Immature natural killer cell (primary cell): ENCODE measurements at places on chromosomes 12 and 14. TPM values are rescaled to one million over a fixed set of nuclear protein-coding genes. Genes with fewer than 3 reads are reported as not detected.
A peak's percentile ranks its signal among the peaks of the same experiment; 100 is the strongest.

GRCh38 chr12:45076417-45077026 lies 25.6 kb upstream of the DBX2 start:
- DNase-seq = no peak
- no peaks in the 10 kb centered on the region for H3K4me1 ChIP-seq

Gene PIWIL1
- polyA plus RNA-seq = not detected

Gene RD3L
- not detected for polyA plus RNA-seq

GRCh38 chr14:31937730-31938346 lies 139.3 kb upstream of the ARHGAP5 start:
- H3K27me3 ChIP-seq = peaks cover under 1% of the 10 kb centered on the region
- no peak for DNase-seq
- H3K4me1 ChIP-seq = no peaks in the 10 kb centered on the region
- no peak overlapping the region for H3K27ac ChIP-seq

GRCh38 chr14:68663385-68664076 lies 129.3 kb downstream of the ZFP36L1 start:
- H3K4me3 ChIP-seq = peak overlapping the region; percentile 82
- H3K27ac ChIP-seq = peak overlapping the region; percentile 59
- DNase-seq = peak; percentile 32
- H3K27me3 ChIP-seq = peaks cover 5% of the 10 kb centered on the region
- H3K36me3 ChIP-seq = no peaks in the 10 kb centered on the region

Gene SERPINA9
- polyA plus RNA-seq = not detected

Gene PCED1B
- polyA plus RNA-seq = 26.4 TPM

Gene PLEK2
- polyA plus RNA-seq = not detected

Gene WNT1
- 1.2 TPM for polyA plus RNA-seq

Gene PTPRO
- polyA plus RNA-seq = not detected

DNA sequence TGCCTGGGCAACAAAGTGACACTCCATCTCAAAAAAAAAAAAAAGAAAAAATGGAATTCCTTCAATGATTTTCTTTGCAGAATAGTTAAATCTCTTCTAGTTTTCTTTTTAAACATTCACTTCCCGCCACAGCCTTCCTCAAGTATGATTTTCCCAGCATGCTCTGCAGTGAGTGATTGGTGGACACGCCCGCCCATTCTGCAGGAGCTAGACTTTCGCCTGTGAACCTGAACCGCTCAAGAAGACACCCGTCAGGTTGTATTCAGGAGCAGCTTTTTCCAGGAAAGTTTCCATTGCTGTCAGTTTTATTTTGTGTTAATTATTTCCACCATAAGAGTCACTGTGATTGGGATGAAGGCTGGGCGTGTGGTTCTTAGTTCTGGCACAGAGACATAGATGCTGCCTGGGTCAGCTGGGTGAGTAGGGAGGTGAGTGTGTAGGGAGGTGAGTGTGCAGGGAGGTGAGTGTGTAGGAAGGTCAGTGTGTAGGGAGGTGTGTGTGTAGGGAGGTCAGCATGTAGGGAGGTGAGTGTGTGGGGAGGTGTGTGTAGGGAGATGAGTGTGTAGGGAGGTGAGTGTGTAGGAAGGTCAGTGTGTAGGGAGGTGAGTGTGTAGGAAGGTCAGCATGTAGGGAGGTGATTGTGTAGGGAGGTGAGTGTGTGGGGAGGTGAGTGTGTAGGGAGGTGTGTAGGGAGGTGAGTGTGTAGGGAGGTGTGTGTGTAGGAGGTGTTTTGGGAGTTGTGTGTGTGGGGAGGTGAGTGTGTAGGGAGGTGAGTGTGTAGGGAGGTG lies 76.2 kb downstream of the KIF26A start:
- DNase-seq = no peak
- no peaks in the 10 kb centered on the region for H3K4me1 ChIP-seq
- no peak overlapping the region for H3K27ac ChIP-seq

DNA sequence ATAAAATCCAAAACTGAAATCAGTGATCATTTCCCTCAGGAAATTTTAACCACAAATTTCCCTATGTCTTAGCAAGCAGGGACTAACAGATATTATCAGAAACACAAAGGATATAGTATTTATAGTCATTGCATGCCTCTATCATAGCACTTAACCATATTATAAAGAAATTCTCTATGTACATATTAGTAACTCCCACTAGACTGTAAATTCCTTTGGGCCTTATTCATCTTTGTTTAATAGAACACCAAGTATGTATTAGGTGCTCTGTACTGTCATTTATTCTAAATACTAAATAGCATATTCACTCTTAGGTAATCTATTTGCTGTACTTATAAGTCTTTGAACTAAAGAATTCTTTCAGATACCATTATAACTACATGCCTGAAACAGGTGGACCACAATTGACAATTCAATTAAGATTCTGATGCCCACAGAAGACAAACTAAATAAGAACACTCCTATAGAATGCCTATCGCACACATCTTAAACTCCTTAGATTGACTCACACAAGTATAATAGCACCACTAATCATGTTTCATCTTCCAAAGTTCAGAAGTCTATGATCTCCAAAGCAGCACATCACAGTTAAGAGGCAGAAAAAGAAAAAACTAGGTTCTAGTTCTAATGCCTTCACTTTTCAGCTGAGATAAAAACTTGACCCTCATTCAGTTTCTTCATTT lies 134.1 kb downstream of the FSCB start:
- H3K36me3 ChIP-seq = no peaks in the 10 kb centered on the region
- no peaks in the 10 kb centered on the region for H3K27me3 ChIP-seq
- H3K4me3 ChIP-seq = no peak overlapping the region
- no peak for DNase-seq

DNA sequence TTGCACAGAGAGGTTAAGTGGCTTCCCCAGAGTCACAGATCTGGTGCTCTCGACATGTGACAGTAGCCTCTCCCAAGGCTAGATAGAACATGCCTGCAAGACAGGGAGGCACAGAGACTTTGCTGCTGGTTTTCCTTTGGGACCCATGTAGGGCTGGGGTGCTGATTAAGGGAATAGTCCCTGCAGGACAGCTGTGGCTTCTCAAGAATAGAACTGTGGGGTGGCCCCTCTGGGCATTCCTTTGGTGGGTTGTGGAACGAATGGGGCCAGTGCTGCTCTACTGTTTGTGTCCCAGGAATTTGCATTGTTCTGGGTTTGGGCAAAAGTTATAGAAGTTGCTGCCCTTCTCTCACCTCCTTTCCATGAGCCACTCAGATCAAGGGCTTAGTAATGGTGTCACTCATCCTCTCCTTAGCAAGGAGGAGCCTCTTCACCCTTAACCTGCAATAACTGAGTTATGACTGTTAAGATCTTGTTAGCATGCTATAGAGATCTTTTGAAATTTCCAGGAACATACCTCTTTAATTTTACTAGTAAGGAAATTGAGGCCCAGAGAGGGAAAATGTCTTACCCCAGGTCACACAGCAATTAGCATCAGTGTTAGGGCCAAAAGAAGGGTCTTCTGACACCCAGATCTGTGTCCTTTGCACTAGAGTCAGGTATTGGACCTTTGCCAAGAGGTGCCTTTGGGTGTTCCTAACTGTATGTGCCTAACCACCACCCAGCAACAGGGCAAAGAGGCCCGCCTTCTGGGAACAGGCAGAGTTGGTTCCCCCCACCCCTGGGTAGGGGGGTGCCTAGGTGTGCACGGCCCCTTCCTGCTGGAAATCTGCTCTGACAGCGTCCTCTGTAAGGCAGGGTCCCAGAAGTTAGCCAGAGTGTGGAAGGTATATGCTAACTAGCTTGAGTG lies 31.4 kb downstream of the CD9 start:
- H3K4me1 ChIP-seq = peaks cover 21% of the 10 kb centered on the region
- H3K27ac ChIP-seq = peak overlapping the region; percentile 91
- no peak for DNase-seq
- H3K27me3 ChIP-seq = peaks cover 12% of the 10 kb centered on the region
- no peaks in the 10 kb centered on the region for H3K36me3 ChIP-seq
- peak overlapping the region; percentile 74 for H3K4me3 ChIP-seq

Gene CCDC177
- polyA plus RNA-seq = not detected

GRCh38 chr14:68113343-68113930 lies 293.9 kb downstream of the RAD51B start:
- H3K27me3 ChIP-seq = no peaks in the 10 kb centered on the region
- no peak overlapping the region for H3K4me3 ChIP-seq
- H3K27ac ChIP-seq = no peak overlapping the region
- H3K36me3 ChIP-seq = no peaks in the 10 kb centered on the region

DNA sequence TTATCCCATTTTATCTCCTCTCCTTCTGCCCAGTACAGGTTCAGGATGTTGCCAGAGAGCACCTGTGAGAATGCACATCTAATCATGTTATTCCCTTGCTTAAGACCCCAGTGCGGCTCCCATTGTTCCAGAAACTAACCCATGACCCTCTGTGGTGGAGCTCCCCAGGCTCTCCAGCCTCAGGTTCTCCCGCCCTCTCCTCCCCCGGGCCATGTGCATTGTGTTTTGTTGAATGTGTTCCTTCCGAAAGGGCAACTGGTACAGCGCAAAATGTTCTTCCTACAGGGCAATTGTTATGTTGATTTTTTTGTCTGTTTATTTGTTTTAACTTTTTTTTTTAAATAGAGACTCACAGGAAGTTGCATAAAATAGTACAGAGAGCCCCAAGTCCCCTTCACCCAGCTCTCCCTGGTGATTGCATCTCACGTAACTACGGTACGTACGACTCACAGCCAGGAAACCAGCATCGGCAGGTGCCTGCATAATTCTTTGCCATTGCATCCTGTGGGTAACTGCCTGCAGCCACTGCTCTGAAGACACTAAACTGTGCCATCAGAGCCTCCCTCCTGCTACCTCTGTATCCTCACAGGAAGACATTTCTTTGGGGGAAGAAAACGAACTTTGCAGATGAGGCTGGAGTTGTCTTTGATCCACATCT lies 31.2 kb downstream of the TMEM132C start:
- H3K4me1 ChIP-seq = no peaks in the 10 kb centered on the region
- H3K27ac ChIP-seq = no peak overlapping the region
- H3K27me3 ChIP-seq = peaks cover 6% of the 10 kb centered on the region
- H3K4me3 ChIP-seq = no peak overlapping the region
- DNase-seq = no peak

- H3K27me3 ChIP-seq = peaks cover 18% of the 10 kb centered on the region
- H3K27ac ChIP-seq = peak overlapping the region; percentile 94
- H3K36me3 ChIP-seq = peaks cover 11% of the 10 kb centered on the region
- no peak for DNase-seq
- H3K4me3 ChIP-seq = peak overlapping the region; percentile 88
These were observed 593 bp downstream of the PIP4P1 start for GRCh38 chr14:20460458-20461224.

GRCh38 chr14:55911776-55912175 lies 206.4 kb upstream of the PELI2 start:
- H3K36me3 ChIP-seq = no peaks in the 10 kb centered on the region
- H3K27ac ChIP-seq = no peak overlapping the region
- no peak overlapping the region for H3K4me3 ChIP-seq
- H3K4me1 ChIP-seq = no peaks in the 10 kb centered on the region
- no peak for DNase-seq
- peaks cover 4% of the 10 kb centered on the region for H3K27me3 ChIP-seq

GRCh38 chr12:125487336-125487735 lies 422.1 kb downstream of the AACS start:
- no peak for DNase-seq
- no peaks in the 10 kb centered on the region for H3K36me3 ChIP-seq
- H3K4me3 ChIP-seq = no peak overlapping the region
- peaks cover 4% of the 10 kb centered on the region for H3K27me3 ChIP-seq
- no peak overlapping the region for H3K27ac ChIP-seq
- H3K4me1 ChIP-seq = no peaks in the 10 kb centered on the region

DNA sequence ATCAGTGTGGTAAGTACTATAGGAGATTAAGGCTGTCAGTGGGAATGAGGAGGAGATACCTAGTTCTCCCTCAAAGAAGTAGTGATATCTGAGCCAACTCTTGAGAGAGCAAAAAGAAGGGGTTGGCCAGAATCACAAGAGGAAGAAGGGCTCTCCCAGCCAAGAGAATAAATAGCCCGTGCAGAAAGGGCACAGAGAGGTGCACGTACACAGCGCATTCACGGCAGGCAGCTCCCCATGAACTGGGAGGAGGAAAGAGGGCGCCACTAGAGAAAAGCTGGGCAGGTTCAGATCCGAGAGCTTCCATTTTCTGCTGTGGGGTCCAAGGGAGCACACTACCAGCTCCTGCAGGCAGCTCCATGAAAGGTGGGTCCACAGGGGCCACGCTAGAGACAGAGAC lies 59.9 kb downstream of the PPP2R5E start:
- peaks cover 4% of the 10 kb centered on the region for H3K27me3 ChIP-seq
- peaks cover 68% of the 10 kb centered on the region for H3K4me1 ChIP-seq
- no peak overlapping the region for H3K4me3 ChIP-seq
- no peak for DNase-seq
- H3K36me3 ChIP-seq = no peaks in the 10 kb centered on the region

Gene ANO6
- 17.9 TPM for polyA plus RNA-seq

Gene ADCY6
- not detected for polyA plus RNA-seq

Gene STON2
- 0.16 TPM for polyA plus RNA-seq

- no peak for DNase-seq
- H3K36me3 ChIP-seq = no peaks in the 10 kb centered on the region
- H3K27ac ChIP-seq = no peak overlapping the region
These were observed 72.2 kb downstream of the TSPAN8 start for GRCh38 chr12:71085575-71085974.

DNA sequence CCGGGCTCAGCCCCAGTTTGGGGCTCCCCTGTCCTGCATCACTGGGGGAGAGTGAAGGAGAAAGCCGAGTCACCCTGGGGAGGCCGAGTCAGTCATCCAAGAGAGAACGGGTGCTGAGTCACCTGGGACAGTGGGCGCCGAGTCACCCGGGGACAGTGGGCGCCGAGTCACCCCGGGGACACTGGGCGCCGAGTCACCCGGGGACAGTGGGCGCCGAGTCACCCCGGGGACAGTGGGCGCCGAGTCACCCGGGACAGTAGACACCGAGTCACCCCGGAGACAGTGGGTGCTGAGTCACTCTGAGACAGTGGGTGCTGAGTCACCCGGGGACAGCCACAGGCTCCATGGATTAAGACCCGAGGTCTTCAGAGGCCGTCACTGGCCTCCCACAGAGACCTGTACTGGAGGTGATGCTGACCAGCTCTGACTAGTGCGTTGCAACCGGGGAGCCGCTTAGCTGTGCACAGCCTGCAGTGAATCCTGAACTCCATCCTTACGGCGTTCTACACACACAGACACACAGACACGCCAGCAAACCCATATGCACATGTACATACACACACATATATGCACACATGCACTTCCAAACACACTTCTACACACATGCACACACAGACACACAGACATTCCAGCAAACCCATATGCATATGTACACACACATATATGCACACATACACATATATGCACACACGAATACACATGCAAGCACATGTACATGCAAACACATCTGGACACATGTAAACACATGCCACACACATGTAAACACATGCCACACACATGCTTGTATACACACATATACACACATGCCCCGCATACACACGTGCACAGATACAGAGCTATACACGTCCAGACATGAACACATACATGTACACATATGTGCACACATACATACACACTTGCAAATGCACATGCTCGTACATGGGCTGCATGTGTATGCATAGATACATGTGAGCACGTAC lies 64.9 kb upstream of the GALNT9 start:
- no peak for DNase-seq
- H3K4me3 ChIP-seq = no peak overlapping the region
- H3K27me3 ChIP-seq = peaks cover 7% of the 10 kb centered on the region
- no peaks in the 10 kb centered on the region for H3K36me3 ChIP-seq
- H3K27ac ChIP-seq = no peak overlapping the region
